ENCODE measurements at places on chromosomes 1 and 21. TPM values are rescaled to one million over a fixed set of nuclear protein-coding genes. Genes with fewer than 3 reads are reported as not detected.

The SLC44A5 gene
- not detected for total RNA-seq

The CD101 gene
- not detected for total RNA-seq

The HUNK gene
- total RNA-seq: 1.3 TPM

The KRTAP13-1 gene
- total RNA-seq: not detected

The NCF2 gene
- total RNA-seq: not detected

The TNFAIP8L2 gene
- not detected for total RNA-seq

The RRP15 gene
- total RNA-seq: 5.4 TPM

The LYPD8 gene
- total RNA-seq: not detected

The PGLYRP4 gene
- total RNA-seq: not detected

The PDPN gene
- 0.25 TPM for total RNA-seq

The RIIAD1 gene
- total RNA-seq: not detected

The SPRR4 gene
- total RNA-seq: not detected

The ACOT11 gene
- total RNA-seq: 4.8 TPM

The CA6 gene
- total RNA-seq: not detected

The C1QA gene
- not detected for total RNA-seq

The KRTAP8-1 gene
- total RNA-seq: not detected

The BRINP3 gene
- total RNA-seq: not detected

The HSPA13 gene
- 76.2 TPM for total RNA-seq

DNA sequence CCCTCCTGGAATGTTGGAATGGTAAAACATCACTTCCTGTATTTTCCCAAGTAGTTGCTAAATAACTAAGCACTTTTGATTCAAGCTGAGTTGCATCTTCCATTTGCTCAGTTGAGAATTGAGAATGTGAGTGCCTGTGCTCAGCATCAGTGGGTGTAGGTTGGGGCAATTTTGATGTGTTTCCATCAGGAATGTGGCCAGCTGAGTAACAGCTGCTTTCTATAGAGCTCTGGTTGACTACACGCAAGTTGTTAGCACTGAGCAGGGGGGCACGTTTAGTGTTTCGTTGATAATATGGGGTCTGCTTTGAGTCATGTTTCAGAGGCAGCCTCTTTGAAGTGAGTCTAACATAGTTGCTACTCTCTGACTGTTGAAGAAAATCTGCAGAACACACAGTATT, 41.5 kb downstream of the LRRC53 start:
- no peak for DNase-seq

- DNase-seq: peak; percentile 52
Observed at GRCh38 chr1:215523128-215523861, 43.8 kb upstream of the KCTD3 start.

- DNase-seq: no peak
Observed at GRCh38 chr1:172536256-172536655, 3.3 kb downstream of the SUCO start.

GRCh38 chr1:115090186-115090490, 835 bp upstream of the TSPAN2 start:
- peak; percentile 77 for DNase-seq

DNA sequence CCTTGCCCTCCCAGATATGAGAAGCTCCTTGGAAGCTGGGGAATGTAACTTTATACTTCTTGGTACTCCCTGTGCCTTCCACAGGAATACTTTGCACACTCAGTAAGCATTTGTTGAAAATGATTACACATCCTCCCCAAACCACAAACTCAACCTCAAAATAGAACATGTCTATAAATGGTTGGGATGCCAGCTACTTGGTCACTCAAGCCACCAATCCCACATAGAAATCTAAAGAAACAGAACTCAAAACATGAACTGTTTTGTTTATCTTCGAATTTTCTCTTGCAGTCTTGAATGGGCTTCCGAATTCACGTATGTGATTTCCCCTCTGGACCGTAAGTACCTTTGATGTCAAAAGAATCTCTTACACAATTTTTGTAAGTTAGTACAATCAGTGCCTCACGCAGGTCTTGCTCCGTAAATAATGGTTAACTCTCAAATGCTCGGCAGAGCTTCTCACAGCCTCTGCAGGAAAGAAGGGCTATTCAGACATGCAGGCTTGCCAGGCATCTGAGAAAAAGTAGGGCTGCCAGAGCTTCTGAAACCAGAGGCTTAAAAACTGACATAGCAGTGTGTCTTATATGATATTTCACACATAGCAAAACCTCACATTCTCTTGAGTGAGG, 26.9 kb downstream of the SORT1 start:
- peak; percentile 89 for DNase-seq

DNA sequence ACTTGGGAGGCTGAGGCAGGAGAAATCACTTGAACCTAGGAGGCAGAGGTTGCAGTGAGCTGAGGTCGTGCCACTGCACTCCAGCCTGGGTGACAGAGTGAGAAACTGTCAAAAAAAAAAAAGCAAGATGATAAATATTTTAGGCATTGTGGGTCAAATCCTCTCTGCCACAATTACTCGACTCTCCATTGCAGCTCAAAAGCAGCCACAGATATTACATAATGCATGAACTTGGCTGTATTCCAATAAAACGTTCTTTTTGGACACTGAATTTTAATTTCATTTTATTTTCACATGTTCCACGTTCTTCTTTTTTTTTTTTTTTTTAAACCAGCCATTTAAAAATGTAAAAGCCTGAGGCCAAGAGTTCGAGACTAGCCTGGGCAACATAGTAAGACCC, 69.4 kb downstream of the TCP10L start:
- DNase-seq: peak; percentile 45

- peak; percentile 56 for DNase-seq
Observed at GRCh38 chr1:58844176-58844575, 60.3 kb upstream of the JUN start.

DNA sequence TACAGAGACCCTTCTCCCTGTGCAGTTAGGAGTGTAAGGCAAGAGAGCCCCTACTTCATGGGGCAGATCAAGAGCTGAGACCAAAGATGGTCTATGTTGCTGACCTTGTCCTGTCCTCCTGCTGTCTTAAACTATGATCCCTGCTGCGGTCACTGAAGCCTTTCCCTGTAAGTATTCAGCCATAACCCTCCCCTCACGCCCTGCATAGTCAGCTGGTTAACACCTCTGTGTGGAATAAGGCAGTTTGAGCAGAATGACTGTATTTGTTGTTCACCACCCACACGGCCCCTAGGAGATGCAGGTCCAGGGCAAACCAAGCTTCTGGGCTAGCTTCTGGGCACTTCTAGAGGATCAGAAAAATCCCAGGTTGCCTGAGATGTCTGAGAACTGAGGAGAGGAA, 356 bp downstream of the TSPAN1 start:
- DNase-seq: peak; percentile 49

GRCh38 chr1:165207853-165208515, 148.5 kb downstream of the LMX1A start:
- no peak for DNase-seq

DNA sequence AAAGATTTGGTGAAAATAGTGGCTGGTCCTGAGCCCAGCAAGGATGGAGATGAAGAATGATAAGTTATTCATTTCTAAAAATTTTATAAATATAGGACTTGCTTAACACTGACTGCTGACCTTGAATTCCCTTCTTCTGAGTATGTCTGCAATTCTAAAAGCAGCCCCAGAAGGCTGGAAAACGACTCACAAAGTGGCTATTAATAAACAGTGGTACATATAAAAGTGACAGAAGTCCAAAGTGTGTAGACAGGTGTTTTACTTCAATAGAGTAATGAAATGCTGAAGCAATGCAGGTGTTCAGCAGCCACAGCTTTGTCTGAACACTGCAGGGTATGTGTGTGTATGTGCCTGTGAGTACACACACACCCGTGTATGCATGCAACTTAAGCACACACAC, 219.0 kb upstream of the NRIP1 start:
- DNase-seq: no peak

- DNase-seq: peak; percentile 41
Observed at GRCh38 chr1:1058921-1059493, 15.1 kb downstream of the RNF223 start.

DNA sequence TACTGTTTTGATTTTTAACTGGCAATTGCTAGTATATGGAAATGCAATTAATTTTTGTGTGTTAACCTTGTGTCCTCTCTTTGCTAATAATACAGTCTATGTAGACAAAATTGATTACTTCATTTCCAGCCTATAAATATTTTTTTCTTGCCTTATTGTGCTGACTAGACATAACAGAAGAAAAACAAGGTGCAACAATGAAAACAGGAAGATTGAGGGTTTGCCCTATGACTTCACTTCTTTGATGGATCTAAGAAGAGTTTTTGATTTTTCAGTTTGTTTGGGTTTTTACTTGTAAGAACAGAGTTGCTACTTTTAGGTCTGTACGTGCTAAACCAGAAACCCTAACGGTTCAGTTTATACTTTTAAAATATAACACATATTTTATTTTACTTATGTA, 8.5 kb upstream of the CNIH4 start:
- DNase-seq: no peak

GRCh38 chr21:26964170-26964778, 2.6 kb downstream of the ADAMTS5 start:
- DNase-seq: peak; percentile 80

- DNase-seq: no peak
Observed at GRCh38 chr1:121516234-121516967, 331.6 kb downstream of the SRGAP2C start.

DNA sequence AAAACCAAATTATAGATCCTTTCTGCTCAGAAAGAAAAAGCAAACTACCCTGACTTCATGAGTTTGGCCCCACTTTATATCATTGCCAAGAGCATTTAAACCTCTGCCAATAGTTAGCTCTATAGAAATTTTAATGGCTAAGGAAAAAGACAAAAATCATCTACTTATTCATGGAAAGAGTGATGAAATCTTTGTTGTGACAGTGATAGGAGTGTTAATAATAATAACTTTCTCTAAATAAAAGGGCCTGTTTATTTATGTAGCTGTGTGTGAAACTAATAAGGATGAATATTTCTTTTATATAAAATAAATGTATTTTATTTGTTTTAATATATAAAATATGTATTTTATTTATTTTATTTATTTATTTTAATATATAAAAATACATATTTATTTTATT, 6.4 kb downstream of the CHODL start:
- no peak for DNase-seq

DNA sequence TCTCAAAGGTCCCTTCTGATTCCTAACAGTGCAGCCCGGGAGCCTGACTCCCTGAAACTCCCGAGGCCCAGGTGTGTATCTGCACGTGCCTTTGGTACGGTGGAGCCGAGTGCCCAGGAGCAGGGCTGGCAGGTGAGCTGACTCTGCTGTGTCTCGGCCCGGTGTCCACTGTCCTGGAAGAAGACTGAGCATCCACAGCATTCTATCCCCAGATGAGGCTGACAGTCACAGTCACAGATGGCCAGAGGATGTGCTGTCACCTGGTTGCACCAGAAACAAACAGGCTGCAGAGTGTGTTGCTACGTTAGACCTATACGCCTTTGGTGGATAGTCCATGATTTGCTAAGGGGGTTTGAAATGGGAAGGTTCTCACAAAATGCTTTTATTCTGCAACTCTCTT, 9.8 kb downstream of the ETV3L start:
- no peak for DNase-seq

DNA sequence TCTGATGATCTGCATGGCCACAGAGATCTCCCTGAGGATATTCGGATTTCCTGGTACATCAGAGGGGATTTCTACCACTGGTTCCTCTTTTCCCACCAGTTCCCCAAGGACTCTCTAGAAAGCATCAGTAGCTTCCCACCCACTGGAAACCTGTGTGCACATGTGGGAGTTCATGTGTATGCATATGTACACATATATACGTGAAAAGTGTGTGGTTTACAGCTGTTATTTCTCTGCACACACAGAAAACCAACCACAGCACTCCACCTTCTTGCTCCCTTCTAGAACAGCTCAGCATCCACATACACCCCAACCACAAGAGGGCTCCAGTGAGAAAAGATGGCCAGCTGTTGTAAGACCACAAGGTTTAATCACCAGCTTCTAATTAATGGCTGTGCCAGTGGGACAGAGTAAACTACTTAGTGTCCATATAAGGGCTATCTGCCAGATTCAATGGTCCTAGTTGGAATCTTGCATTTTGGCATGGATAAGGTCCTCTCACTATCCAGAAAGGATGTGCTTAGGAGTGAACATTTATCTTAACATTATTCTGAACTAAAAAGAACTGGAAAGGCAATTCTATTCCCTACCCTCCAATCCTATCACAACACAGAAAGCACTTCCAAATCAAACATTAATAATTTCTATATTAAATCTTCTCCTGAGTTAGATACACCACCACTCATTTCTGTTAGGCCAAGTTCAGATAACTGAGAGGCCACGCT, 24.1 kb downstream of the GPR3 start:
- peak; percentile 80 for DNase-seq

Measured in GM23248 (cell line).